ENCODE measurements at places on chromosomes 16 and 17.

GRCh38 chr16:55138298-55138697 lies 185.7 kb upstream of the IRX6 start:
- DNase-seq: no peak

DNA sequence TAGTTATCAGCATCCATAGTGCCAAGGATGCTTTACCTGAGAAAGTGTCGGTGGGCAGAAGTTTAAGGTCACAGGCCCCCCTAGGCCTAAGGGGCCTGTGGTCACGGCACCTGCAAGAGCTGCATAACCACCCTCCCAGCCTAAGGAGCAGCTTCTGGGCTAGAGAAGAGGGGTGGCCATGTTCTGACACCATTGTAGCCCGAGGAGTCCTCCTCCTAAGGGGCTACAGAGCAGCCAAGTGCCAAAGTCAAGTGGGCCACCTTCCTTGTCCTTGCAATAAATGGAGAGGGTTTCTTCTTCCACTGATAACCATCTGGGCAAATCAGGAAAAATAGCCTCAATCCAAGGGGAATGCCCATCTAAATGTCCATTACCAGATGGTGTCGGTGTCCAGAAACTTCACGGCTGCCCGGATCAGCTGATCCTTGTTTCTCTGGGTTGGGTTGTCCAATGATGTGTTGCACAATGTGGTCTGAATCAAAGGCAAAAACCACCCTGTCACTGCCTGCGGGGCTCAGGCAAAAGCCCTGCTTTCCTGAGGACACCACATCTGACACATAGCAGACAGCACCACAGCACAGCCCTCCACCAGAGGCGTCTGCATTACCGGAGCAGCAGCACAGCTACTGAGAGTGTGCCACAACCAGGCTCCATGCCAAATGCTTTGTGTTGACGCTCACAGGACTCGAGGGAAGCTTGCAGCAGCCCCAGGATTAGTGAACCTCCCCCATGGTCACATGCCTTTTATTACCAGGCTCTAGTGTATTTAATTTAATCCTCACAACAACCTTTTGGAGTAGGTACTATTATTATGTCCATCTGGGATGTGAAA lies 12.8 kb downstream of the ATPAF2 start:
- DNase-seq: peak; percentile 30

GRCh38 chr17:79695797-79696609 lies 34.7 kb upstream of the ENPP7 start:
- no peak for DNase-seq

- no peak for DNase-seq
Observed at GRCh38 chr16:2206420-2206779, 1.1 kb downstream of the MLST8 start.

DNA sequence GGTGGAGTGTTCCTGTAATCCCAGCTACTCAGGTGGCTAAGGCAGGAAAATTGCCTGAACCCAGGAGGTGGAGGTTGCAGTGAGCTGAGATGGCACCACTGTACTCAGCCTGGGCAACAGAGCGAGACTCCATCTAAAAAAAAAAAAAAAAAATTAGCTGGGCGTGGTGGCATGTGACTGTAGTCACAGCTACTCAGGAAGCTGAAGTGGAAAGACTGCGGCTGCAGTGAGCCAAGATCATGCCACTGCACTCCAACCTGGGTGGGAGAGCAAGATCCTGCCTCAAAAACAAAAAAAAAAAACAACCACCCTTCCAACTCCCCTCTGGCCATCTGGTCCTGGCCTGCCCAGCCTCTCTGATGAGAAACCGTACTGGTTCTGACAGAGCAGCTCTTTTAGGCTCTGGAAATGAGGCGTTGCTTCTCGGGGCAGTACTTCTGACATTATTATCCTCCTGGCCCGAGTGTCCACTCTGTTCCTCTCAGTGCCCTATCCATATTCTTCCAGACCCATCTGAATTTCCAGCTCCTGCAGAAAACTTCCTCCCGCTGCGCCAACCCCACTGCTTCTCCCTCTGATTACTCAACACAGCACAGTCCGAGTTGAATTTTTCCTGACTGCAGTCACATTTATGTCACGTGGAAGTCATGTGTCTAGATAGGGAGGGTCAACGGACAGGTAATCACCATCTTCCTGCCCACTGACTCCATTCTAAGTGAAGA lies 13.3 kb downstream of the GGA2 start:
- DNase-seq: peak; percentile 76

- DNase-seq: no peak
Observed at GRCh38 chr17:48500435-48501426, 30.1 kb downstream of the HOXB1 start.

DNA sequence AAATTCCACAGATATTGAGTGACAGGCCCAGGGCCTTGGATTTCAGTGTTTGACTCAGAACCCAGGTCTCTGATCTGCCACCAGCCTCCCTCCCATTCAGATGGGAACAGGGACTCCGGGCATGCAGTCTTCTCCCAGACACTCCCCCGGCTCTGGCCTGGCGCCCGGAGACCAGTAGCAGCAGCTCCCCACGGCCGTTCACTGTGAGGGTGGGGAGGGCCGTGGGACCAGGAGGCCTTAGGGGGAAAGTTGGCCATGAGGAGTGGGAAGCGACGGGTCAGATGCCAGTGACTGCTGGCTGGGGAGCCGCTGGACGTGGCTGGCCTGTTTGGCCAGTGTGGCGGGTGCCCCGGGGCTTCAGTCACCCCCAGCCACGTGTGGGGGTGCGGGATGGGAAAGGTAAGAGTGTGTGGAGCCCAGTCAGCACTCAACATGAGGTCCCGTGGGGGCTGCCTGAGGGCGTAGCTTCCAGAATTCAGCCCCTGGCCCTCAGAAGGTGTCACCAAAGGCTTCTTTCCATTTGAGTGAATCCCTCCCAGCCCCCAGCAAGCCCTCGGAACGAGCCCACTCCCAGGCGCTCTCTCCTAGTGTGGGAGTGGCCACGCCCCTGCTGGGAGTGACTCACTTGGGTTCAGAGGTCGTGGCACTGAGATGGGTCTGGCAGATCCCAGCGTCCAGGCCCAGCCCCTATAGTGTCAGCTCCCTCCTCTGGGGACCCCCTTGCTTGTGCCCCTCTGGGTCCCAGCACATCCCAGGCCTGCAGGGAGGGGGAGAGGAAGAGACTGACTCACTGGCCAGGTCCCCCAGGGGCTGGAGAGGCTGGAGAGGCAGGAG lies 309.4 kb downstream of the SEC14L1 start:
- DNase-seq: peak; percentile 44
